H1 (cell line): ENCODE measurements at places on chromosomes 12 and 14. TPM values are rescaled to one million over a fixed set of nuclear protein-coding genes. Genes with fewer than 3 reads are reported as not detected.

GRCh38 chr12:109695416-109695815, 18.2 kb upstream of the FAM222A start:
- no peak for DNase-seq

DNA sequence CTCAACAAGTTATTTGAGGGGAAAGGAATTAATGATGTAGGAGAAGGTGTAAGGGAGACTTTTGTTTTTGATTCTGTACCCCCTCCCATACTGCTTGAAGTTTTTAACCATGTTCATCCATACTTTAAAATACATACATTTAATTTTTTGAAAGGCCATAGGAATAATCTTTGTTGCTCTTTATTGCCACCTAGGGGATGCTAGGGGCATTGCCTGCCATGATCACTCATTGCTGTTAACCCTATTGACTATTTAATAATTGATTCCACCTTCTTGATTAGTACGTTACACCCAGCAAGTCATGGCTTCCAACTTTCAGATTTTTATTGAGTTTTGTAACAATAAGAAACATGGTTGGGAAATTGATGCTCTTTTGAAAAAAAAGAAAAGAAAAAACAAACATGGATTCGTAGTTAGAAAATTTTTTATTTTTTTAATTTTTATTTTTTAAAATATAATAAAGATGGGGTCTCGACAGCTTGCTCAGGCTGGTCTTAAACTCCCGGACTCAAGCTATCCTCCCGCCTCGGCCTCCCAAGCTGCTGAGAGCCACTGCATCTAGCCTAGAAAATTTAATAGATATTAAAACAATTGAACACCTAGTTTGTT, 8.5 kb upstream of the PRKAB1 start:
- no peak for DNase-seq

GRCh38 chr14:76953311-76953945, 75.1 kb downstream of the IRF2BPL start:
- no peak for DNase-seq

GRCh38 chr12:126937431-126937830, 1329.5 kb upstream of the TMEM132C start:
- no peak for DNase-seq

GRCh38 chr12:95312656-95313055, 95.0 kb downstream of the VEZT start:
- no peak for DNase-seq

DNA sequence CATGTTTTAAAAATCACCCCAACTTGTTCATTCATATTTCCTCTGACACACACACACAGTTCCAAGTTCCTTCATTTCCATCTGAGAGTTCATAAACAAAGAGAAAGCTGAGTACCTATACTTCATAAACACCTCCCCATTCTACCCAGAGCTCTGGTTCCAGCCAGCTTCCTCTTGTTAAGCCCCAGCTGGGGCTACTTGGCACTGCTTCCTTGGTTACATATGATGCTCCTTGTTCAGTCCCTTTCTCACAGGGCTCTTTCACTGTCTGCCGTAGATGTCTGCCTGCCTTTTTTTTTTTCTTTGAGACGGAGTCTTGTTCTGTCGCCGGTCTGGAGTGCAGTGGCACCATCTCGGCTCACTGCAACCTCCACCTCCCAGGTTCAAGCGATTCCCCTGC, 77.5 kb downstream of the COX16 start:
- DNase-seq, result no peak

DNA sequence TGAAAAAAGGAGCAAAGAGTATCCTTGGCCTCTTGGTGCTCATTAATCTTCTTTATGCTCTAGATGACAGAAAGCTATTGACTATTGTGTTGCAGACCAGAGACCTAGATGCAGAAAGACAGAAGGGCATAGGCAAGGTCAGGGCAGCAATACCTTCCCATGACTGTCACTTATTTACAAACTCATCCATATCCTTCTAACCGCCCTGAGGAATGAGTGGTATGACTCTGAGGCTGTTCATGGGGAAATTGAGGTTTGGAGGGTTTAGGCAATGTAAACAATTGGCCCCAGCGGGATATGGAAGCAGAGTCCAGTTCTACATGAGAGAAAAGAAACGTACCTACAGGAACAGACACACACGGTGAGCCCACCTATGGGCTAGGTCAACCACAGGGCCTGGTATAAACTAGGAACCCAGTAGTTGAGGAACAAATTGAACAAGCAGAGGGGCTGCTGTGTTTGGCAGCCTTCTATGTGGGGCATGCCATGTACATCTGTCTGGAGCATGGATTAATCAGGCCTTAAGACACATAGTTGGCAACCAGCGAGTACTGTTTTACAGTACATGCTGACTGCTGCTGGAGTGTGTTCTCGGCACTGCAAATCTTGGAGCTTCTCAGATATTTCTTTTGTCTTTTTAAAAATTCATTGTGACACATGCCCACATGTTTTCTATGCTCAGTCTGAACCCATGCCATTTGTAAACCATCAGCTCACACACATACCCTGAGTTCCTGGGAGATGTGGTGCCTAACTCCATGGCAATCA, 159.7 kb upstream of the NTF3 start:
- no peak for DNase-seq

The GLT1D1 gene
- total RNA-seq, result 3.6 and 4.1 TPM in 2 replicates

The FITM1 gene
- 0.33 and 0.76 TPM in 2 replicates for total RNA-seq

The BCL2L14 gene
- total RNA-seq, result 2.4 and 2.9 TPM in 2 replicates

The HRK gene
- 2.7 TPM in 2 replicates for total RNA-seq

The SOX5 gene
- 1.1 and 2.6 TPM in 2 replicates for total RNA-seq

The P2RX2 gene
- total RNA-seq, result 0.84 and 1.5 TPM in 2 replicates

The IGFBP6 gene
- total RNA-seq, result 13.7 and 16.4 TPM in 2 replicates

The TAS2R9 gene
- not detected in 2 replicates for total RNA-seq

The PTHLH gene
- not detected in 2 replicates for total RNA-seq
